ENCODE measurements at places on chromosomes 12 and 14.

GRCh38 chr12:7844116-7844515 lies 28.6 kb downstream of the SLC2A14 start:
- DNase-seq = no peak

DNA sequence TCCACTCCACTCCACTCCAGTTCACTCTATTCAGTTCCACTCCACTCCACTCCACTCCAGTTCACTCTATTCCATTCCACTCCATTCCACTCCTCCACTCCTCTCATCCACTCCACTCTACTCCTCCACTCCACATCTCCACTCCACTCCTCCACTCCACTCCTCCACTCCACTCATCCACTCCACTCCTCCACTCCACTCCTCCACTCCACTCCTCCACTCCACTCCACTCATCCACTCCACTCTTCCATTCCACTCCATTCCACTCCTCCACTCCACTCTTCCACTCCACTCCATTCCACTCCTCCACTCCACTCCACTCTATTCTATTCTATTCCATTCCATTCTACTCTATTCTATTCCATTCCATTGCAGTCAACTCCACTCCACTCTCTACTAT lies 9.8 kb downstream of the SERPINA5 start:
- DNase-seq = no peak

- DNase-seq = no peak
These were observed 10.9 kb downstream of the SLC6A12 start for GRCh38 chr12:203074-203461.

DNA sequence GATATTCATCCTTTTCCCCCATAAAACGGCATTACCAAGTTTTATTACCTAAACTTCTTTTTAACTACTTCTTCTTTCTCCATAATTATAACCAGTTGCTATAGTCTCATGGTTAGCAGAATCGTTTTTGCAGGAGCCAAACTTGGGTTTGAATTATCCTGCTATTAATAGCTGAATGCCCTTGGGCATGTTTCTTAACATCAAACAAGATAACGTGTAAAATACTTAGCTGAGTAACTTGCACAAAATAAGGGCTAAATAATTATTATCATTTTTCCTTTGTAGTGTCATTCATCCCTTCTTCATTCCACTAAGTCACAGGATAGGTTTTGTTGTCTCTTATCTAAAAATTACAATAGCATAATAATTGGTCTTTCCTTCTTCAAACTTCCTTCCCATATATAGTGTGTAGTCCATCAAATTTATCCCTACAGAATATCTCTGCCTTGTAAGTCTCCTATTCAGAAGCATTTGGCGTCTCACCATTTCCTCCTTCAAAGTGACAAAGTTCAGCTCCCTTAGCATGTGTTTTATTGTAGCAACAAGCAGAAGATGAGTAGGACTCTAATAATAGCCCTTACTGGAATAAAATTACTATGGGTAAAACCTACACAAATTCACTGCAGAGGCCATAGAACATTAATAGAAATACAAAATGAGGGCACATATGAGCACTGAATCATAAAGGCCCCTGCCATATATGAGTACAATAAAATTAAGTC lies 63.8 kb downstream of the FAR2 start:
- no peak for DNase-seq

DNA sequence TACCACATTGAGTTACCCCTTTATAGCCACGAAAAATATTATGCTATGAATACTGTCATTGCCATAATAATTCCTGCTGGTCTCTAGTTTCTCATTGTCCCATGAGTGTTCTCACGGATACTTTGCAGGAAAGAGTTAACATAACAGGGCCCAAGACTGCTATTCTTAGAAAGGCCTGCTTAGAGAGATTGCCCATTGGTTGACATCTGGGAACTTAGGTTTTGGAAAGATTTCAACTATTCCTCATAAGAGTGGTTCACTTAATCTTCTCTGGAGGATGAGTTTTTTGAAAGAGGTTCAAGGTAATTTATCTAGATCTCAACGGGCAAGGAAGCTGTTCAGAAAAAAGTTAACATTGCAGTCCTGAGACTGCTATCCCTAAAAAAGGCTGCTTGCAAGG lies 18.4 kb upstream of the PRPF39 start:
- DNase-seq = no peak

DNA sequence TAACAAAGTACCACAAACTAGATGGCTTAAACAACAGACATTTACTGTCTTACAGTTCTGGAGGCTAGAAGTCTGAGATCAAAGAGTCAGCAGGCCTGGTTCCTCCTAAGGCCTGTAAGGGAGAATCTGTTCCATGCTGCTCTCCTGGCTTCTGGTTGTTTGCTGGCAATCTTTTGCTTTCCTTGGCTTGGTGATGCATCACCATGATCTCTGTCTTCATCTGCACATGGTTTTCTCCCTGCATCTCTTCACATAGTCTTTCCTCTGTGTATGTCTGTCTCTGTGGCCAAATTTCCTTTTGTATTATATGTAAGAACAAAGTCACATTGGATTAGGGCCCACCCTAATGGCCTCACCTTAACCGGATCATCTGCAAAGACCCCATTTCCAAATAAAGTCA lies 168.5 kb downstream of the CAPZA3 start:
- DNase-seq = no peak

DNA sequence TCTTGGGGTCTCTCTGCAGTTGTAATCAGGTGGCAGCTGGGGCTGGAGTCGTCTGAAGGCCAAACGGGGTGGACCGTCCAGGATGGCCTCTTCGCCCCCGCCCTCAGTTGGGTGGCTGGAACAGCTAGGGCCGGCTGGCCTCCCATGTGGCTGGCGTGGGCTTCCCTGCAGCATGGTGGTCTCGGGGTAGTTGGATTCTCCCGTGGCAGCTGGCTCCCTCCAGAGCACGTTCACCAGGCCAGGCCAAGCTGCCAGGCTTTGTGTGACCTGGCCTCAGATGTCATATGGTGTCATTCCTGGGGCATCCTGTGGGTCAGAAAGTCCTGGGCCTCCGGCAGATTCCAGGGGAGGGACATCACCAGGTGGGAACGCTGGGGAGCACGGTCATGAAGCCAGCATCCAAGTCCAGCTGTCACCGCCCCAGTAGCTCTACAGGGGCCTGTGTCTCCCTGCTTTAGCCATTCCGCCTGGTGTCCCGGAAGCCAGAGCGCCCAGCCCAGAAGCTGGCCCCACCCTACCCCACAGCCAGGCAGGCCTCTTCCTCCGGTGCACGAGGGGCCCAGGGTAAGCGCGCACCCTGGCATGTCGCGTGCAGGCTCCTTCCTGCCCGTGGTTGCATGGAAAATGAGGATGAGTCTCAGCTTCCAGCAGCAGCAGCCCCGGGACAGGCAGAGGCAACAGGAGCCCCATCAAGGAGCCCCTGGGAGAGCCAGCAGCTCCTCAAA lies 1.3 kb upstream of the NUDT14 start:
- no peak for DNase-seq

DNA sequence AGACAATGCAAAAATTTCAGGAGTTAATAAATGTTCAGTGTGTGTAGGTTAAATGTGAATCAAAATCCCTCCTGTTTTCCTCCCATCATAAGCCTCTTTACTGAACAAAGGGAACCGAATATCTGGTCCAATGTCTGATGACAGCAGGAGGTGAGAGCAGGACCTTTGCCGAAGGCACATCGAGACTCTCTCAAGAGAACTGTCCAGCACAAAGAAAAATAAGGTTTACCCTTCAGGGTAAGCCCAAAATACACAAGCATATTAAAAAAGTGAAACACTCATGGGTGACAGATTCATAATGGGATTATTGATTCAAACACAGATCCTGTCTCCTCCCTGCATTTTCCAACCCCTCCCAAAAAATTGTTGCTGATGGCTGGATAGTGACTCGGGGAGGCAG lies 4.2 kb upstream of the VSX2 start:
- no peak for DNase-seq

DNA sequence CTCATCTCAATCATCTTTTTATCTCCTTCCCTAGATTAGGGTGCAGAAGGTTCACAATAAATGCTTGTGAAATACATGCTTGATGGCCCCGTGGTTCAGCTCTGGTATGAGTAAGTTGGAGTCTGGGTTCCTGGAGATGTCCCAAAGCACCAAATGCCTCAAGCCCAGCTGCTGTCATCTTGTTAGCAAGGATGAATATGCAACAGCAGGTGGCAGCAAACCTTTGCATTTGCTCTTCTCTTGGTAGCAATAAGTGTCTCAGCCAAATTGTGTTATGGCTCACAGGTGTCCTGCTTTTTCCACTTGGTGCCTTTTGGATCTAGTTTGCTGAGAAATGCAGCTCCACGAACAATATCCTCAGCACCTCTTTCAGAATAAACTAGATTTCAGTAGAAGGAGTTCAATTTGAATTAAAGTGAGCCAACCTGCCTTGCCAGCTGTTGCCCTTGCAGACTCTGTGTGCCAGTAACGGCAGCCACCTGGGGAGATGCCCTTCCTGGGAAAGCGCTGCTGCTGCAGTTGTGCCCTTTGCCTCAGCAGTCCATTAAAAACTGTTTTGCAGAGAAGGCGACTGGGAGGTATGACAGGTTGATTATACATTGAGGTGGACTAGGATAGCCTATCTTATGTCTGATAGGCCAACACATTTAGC lies 417.3 kb downstream of the SNAPC1 start:
- no peak for DNase-seq

- no peak for DNase-seq
These were observed 5.2 kb downstream of the KRAS start for GRCh38 chr12:25245491-25245890.

DNA sequence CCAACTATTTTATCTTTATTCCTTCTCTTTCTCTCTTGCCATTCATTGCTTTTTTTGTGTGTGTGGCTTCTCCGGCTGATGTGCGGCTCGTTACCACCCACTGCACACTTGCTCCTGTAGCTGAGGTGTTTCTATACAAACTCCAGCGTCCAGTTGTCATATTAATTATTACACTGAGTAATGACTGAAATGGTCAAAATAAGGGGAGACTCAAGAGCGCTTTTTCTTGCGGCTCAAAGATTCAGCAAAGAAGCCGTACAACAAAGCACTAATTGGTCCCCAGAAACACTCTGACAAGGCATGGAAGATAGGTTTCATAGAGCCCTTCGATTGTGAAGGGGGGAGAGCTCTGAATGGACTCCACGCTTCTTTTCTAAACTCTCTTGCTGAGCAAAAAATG lies 5.6 kb upstream of the ASCL1 start:
- DNase-seq = no peak

DNA sequence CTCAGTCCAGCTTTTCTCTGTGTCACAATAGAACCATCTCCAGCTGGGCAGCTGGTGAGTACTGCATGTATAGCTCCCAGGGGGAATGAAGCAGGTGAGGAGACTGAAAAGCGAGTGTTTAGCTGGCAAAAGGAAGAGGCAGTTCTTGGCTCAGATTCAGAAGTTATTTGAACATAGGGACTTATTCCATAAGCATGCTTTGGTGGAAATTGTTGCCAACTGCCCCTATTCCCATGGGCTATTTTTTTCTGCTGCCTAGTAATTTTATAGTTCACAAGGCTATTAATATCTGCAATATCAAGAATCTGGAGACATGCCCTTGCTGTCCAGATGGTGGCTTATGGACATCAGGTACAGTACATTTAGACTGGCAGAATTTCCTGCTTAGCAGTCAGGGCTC lies 1112.7 kb downstream of the LRFN5 start:
- no peak for DNase-seq

- peak; percentile 50 for DNase-seq
These were observed 4.7 kb downstream of the TNFRSF1A start for GRCh38 chr12:6336889-6337853.

DNA sequence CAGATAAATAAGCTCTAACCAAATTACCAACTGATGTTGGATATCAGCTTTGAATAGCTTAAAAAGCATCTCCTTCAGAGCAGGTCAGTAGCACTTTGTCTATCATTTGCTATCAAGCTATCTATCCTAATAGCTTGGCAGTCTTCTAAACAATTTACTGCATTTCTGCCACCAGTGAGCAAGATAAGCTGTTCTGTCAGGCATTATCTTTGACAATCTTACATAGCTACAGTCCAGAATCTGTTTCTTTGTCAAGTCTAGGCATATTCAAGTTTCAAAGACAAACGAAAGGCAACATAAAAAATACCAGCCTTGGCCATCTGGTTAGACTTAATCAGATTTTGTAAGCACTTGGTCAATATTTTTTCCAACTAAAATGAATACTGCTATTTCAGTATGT lies 5.6 kb downstream of the ARMH4 start:
- DNase-seq = no peak

GRCh38 chr14:37641117-37641516 lies 45.7 kb downstream of the TTC6 start:
- no peak for DNase-seq

- no peak for DNase-seq
These were observed 225.0 kb downstream of the SPTSSA start for GRCh38 chr14:34237081-34237480.

- DNase-seq = no peak
These were observed 414.5 kb downstream of the PCNX1 start for GRCh38 chr14:71321574-71322315.

DNA sequence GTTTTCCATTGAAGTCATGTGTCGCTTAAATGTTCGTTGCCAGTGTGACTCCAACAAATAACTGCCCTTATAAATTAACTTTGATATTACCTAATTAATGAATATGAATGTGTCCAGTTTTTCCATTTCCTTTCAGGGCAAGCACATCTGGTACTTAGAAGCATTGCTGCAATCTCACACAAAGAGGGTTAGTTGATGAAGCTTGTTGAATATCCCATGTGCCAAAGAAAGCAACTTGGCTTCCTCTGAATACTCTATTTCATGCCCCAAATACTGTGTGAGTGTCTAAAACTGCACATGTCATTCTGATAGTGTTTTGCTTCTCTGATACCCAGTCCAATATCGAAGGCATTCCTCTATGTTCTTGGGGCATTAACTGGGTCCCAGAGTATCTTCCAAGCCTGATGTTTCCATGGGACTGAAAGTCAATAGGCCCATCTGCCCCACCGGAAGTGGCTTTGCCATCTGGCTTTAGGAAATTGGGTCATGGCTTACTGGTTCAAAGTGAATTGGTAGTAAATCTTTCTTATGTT lies 75.8 kb upstream of the CNTN1 start:
- no peak for DNase-seq

DNA sequence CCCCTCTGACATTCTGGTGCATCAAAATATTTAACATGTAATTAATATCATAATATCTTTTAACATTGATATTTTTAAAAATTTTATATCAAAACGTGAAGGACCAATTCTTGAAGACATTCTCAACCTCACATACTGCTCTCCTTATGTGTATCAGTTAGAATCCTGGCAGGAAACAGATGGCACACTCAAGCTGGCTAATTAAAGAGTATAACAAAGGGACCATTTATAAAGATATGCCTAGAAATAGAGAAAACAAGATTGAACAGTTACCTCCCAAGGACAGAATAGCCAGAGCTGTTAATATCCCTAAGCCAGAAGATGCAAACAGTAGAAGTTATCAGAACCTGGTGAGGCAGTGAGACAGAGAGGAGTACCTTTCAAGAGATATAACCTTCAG lies 368.7 kb downstream of the NELL2 start:
- DNase-seq = no peak

All from activated CD8-positive, alpha-beta memory T cell treated with anti-CD3 and anti-CD28 coated beads for 4 hours (primary cell).